ENCODE measurements at places on chromosomes 7 and 10.

DNA sequence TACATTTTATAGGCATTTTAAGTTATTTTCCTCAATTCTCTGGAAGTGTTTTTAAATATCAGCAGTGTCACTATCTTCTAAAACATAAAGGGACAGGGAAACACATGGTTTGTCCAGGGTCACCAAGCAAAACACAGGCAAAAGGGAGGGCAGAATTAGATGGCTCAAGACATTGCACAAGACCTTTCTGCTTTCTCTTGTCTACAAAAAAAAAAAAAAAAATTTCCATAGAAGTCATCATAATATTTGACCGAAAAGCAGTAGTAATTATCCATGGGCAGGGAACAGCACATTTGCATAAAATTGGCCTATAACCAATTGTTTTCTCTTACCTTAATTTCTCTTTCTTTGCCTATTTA lies 703.1 kb upstream of the FZD8 start:
- no peak for DNase-seq

DNA sequence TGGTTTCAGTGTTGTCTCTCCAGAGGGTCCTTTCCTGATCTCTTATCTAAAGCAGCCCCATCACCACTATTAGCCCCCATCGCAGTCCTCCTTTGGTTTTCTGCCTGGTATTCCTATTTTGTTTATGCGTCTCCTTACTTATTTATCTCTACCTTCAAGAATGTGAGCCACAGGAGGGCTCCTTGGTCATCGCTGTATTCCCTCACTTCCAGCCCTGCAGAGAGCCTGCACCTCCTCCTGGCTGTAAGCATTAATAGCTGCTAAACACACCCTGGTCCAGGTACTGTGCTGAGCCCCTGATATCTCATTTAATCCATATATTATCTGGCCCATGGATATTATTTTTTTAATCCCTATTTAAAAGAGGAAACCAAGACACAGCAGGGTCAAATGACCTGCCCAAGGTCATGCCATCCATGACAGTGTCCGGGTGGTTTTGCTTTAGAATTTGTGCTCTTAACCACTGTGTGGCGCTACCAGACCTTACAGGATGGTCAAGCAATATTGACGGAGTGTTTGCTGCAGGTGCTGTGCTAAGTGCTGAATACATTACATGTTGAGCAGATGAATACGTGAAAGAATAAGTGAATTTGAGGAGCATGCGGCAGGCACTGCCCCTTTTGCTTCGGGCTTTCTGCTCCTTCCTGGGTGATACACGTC lies 227.2 kb downstream of the ADAM12 start:
- DNase-seq = no peak

DNA sequence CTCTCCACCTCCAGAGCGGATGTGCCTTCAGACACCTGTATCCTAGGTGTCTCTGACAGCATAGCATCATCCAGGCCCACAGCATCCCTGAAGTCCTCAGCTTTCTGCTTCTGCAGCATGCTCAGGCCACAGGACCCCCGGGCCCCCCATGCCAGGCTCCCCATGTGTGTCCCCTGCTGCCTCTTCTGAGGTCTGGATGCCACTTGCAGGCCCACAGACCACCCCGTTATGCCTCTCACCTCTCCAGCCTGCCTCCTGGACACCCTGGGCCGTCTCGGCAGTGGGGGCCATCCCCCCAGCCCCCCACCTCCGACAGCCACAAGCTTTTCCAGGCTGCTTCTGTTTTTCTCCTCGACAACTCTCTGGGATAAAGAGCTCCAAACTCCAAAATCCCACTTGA lies 84.4 kb downstream of the WNT2 start:
- DNase-seq = no peak

DNA sequence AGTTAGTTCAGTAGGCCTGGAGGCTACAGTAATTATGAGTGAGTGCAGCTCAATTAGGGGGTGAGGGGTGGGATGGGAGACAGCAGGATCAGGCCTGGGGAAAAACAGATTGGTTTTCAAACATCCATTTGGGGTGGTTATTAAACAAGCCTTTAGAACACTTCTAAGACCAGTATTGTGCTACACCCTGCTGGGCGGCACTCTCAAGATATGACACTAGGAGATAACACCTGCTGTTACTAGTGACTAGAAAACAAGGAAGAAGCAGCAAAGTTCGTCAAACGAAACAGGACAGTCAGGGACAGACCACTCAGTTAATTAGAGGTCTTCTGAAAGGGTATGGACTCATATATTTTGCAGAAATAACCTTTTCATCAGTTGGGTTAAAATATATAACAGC lies 353.6 kb downstream of the PTEN start:
- DNase-seq = no peak

DNA sequence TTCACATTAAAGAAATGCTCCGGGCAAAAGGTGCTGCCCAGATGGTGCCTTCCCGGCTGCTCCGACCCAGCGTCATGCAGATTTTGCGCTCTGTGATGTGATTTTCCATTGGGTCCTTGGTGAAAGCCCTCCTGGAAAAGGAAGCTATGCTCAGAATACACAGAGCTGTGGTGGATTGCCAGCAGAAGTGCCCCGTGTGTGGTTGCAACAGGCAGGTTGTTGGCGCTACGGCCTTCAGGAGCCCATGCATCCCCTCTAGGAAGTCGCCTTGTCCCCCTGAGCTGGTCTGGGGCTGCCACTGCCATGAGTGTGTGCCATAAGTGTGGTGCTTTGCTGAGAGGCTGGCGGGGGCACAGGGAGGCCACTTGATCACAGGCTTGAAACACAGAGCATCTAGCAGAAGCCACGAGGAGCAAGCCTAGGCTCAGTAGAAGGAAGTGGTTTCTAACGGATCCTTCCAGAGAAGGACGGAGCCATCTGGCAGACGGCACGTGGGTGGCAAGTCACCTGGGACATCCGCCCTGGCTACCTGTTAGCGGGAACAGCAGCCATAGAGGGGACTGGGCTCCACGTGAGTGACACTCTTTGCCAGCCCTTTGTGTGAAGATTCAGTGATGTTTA lies 210.9 kb downstream of the CUX1 start:
- peak; percentile 30 for DNase-seq

DNA sequence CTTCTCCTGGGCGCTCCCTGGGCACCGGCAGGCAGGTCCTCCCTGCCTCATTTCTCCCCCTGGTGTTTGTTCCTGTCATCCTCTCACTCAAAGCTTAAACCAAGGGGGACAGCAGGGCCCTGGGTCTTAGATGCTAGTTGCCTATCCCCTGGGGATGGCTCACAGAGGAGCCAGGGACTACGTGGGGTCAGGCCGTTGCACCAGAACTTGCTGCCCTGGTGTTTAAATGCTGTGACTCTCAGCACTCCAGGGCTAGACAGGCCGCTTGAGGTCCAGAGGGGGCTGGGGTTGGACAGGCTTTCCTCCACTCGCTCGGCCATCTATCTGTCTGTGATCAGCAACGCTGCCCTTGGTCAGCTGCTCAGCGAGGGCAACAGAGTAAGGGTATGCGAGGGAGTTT lies 340.3 kb downstream of the CXCL12 start:
- no peak for DNase-seq

GRCh38 chr7:50594734-50595485 lies 29.7 kb upstream of the DDC start:
- no peak for DNase-seq

DNA sequence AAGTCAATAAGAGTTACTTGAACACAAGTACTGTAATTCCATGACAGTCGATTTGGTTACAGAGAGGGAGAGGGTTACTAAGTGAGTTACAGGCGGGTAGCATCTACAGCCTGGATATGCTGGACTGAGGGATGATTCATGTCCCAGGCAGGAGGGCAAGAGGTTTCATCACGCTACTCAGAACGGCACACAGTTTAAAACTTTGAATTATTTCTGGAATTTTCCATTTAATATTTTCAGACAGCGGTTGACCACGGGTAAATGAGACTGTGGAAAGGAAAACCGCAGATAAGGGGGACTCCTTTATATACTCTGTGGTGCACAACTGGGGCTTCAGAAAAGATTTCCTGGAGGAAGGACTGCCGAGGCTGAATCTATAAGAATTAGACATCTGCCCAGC lies 25.7 kb upstream of the LRRC4 start:
- no peak for DNase-seq

DNA sequence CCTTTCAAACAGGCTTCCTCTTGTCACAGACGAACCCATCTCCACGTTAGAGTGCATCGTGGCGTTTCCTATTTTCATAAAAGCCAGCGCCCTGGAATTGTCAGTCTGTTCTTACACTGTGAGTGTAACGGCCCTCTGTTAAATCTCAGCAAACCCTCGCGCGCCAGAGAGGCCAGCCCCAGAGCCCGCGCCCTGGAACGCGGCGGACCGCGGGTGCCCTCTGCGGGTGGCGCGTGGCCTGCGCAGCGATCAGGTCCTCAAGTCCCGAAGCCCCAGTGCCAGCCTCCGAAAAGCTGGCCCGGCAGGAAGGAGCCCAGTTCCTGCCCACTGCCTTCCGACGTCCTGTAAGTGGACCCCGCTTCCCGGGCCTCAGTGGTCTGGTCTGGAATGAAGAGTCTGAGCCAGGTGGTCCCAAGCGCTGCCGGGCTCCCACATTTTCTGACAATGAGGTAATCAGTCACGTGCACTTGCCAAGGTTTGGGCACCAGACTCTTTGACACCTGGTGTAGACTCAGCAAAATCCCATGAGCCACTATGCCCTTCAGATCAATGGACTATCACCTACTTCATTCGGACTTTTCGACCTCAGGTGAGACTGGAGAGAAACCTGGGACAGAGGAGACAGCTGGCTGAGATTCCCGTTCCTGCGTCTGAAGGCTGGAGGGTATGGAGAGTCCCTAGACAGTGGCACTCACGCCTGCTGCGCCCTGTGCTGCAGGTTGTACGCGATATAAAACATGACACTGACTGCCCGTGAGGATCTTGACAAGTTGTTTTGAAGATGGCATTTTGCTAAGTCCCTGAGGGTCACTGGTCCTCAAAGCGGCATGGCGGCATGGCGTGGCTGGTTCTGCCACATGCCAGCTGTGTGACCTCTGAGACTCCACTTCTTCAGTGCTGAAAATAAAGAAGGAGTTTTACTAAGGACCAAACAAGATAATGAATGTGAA lies 109.4 kb upstream of the LANCL2 start:
- DNase-seq = peak; percentile 89

GRCh38 chr7:27113991-27114769 lies 11.7 kb upstream of the HOXA2 start:
- no peak for DNase-seq

DNA sequence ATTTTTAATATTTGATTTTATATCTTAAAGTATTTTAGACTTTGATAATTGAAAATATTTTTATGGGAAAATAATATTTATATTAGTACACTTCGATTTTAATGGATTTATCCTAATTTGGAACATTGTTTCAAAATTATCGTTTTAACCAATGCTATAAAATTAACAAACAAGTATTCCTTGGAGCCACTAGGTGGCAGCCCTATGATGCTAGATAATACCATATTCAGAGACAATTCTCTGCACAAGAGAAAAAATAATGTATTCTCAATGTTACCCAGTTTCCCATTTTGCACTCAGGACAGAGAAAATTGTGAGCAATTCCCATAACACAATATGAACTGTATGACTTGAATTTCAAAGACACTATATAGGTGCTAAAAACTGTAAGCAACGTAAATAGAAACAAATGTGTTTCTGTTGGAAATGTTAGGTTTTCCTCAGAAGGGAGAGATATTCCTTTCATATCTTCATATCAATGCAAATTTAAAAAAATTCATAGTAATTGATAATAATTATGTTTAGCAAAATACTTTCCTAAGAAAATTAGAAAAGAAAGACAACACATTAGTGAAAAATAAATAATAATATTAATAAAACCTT lies 237.8 kb downstream of the SEMA3E start:
- no peak for DNase-seq

GRCh38 chr10:99630433-99630832 lies 10.2 kb upstream of the SLC25A28 start:
- DNase-seq = no peak

GRCh38 chr10:13376297-13376696 lies 28.2 kb upstream of the SEPHS1 start:
- DNase-seq = no peak

GRCh38 chr10:36888925-36889573 lies 236.3 kb upstream of the ANKRD30A start:
- peak; percentile 66 for DNase-seq

DNA sequence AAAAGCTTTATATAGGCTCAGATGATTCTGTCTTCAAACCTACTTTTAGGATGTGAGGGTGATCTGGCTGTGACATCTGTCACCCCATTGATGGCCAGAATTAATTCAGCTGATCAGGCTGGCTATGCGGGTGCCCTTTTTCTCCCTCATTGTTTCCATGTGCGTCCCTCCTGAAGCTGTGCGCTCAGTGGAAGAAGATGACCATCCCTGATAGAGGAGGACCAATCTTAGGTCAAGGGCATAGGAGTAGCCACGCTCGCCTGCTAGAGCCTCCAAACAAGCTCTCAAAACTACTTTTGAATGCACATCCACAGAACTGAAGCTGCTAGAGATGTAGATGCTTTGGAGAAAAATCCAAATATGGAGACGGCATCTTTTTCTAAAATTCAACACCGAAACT lies 48.7 kb downstream of the MYPN start:
- DNase-seq = no peak

DNA sequence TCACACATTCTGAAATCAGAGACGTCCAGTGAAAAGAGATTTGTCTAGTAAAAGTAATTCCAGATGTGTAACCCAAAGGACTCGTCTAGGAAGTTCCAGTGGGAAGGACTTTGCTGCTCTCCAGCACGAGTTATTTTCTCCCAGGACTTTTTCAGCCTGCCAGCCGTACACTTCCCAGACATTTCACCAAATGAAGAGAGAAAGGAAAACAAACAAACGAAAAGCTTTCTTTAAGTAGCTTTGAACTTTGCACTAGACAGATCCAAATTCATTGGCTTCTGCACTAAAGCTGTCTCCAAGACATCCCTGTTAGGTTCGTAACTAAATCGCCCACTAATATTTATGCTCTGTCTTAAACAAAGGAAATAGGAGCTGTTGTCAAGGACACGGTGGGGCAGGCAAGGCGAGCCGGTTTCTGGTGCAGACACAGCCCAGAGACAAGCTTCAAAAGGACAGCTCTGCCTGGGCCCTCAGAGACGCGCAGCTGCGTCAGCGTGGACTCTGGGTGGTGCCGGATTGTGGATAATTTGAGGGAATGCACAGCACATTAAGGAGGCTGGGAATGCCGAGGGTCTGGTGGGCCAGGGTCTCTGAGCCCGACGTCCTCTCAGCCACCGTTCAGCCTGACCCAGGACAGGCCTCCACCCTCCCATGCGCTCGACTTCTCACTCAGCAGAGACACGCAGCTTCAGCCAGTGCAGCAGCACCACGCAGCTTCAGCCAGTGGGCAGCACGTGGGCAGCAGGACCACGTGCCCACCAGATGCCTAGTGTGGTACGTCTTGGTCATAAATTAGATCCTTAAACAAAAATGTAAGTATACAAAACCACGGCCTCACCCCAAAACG lies 64.1 kb upstream of the INSIG1 start:
- no peak for DNase-seq

DNA sequence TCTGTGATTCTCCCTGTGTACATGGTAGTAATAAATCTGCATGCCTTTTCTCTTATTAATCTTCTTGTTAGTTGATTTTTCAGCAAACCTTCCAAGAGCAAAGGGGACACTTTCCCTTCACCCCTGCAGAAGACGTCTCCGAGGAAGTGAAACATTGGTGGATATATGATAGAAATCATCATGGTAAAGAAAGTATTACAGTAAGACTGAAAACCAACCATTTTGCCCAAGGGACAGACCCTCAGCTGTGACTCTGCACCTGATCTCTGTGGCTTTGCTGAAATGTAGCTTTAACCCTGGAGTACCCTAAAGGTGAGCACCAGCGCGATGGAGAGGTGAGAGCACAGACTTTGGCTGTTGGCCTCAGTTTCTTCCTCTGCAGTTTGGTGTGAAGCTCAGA lies 32.8 kb upstream of the MYO3A start:
- DNase-seq = no peak

GRCh38 chr7:836429-836828 lies 4.2 kb downstream of the SUN1 start:
- DNase-seq = no peak

GRCh38 chr7:151185762-151186639 lies 1.0 kb downstream of the ASB10 start:
- DNase-seq = no peak
